ENCODE measurements at places on chromosomes 13 and 19.
A peak's percentile ranks its signal among the peaks of the same experiment; 100 is the strongest.

DNA sequence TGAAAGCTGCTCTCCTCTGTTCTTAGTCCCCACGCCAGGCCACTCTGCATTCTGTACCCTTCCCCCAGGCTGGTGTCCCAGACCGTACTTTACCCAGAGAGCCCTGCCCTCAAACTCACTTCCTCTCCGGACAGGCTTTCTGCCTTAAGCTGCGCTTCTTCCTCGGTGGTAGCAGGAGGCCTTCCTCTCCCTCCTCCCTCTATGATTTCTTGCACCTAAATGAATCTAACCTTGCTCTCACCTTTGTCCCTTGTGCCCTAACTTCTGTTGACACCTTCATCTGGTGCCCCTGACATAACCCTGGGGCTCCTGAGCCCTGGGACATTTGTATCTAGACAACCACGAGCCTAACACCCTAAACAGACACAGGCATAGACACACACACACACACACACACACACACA, 29.6 kb upstream of the CEACAM21 start:
- DNase-seq = no peak

- no peak for DNase-seq
Observed at GRCh38 chr13:102897371-102898138, 51.7 kb downstream of the ERCC5 start.

- no peak for DNase-seq
Observed at GRCh38 chr19:30802424-30803013, 430.3 kb downstream of the ZNF536 start.

- no peak for DNase-seq
Observed at GRCh38 chr13:80132741-80133601, 208.0 kb downstream of the SPRY2 start.

DNA sequence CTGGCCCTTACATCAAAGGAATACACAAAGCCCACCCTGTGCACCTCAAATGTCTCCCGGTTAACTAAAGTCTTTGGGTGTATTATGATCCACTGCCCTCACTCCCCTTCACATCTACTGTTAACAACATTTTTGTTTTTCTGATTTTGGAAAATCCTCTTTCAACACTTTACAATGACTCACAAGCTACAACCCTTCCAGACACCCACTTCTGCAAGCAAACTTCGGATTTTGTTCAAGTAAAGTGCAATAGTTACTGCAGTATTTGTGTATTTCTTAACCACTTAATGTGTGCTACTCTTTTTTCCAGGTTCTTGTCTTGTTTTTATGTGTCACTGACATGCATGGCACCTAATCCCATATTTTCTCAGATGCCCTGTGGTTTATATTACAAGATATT, 101.1 kb downstream of the EDNRB start:
- no peak for DNase-seq

DNA sequence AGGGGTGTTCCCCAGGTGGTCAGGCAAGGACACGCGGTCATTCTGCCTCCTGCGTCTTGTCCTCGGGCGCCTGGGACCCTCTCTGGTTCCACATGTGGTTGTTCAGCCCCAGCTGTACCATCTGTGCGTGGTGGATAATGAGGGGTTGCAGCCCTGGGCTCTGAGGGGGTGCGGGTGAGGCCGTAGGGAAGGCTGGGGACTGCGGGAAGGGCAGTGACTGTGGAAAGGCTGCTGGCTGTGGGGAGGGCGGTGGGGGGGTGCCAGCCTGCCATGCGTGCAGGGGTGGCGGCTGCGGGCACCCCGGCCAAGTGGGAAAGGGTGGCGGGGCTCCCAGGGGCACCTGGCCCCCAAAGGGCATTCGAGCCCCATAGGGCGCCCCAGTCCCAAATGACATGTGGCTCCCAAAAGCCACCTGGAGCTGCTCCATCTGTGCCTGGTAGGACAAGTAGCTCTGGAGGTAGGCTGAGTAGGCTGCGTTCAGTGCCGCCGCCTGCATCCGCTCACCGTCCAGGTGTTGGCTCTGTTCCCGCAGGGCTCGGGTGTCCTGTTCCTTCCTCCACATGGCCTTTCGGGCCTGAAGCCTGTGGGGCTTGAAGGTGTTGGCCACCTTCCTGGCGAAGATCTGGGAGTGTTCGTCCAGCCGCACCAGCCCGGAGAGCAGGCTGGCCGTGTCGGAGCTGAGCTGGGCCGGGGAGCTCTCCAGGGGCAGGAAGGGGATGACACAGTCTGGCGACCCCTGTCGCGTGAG, 15.1 kb downstream of the TICAM1 start:
- DNase-seq = no peak

DNA sequence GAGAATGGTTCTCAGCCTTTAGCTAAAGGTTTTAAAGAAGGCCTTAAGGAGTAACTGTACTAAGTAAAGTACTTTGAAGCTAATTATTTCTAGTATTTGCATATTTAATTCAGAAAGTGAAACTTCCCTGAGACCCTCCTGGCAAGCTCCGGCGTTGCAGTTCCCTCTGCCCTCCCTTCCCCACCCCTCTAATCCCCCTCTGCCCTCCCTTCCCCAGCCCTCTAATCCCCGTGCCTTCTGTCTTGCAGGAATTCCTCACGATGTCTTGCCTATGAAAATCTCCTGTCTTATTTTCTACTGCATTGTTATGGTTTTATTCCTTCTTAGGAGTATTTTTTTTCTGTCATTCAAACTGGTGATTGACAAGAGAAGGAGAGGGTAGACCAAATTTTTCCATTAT, 236.9 kb downstream of the COL4A1 start:
- no peak for DNase-seq

GRCh38 chr13:80559944-80560343, 219.0 kb upstream of the SPRY2 start:
- DNase-seq = no peak

DNA sequence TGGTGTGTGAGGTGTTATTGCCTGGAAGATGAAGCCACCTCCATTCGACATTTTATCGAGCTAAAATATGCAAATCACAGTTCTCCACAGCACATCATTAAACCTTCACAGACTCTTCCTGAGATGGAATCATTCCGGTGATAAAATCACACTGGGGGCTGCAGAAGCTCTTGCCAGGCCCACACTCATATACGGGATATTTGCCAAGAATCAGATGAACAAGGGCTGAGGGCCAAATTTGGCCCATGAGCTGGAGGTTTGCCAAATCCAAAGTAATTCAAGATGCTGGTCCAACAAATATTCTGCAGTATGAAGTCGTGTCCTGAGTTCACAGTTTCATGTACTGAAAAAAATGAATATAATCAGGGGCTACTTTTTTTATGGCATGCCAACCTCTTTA, 16.7 kb upstream of the RXFP2 start:
- peak; percentile 63 for DNase-seq

DNA sequence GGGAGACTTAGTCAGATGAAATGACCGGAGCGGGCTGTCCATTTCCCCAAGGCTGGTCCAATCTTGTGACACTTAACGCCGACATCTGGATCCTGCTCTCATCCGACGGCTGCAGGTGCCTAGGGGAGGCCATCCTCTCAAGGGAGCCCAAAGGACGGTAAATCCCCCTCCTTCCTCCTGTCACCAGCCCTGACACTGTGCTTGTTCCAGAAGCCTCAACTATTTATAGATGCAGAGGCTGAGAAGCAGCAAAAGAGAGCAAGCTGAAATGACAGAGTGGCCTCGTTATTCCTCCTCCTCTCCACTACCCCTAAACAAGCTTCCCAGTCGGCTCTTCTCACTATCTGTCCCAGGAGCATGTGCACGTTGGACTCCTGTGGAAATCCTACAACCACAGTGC, 533.7 kb downstream of the LIG4 start:
- DNase-seq = no peak

DNA sequence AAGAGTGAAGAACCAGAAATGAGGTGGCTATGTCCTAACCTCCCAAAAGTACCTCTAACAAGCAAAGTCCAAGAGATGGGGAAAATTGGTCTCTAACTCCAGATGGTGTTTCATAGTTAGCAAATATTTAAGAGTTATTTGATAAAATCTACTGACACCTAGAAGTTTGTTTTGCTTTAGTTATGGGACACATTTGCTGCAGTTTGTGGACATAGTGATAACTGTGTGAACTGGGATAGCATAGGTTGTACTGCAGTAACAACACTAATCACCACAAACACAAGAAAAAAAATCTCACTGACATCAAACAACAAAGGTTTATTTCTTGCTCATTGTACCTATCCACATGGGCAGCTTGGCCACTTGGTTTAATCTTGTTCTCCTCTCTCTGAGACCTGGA, 965.0 kb upstream of the SPRY2 start:
- DNase-seq = no peak

DNA sequence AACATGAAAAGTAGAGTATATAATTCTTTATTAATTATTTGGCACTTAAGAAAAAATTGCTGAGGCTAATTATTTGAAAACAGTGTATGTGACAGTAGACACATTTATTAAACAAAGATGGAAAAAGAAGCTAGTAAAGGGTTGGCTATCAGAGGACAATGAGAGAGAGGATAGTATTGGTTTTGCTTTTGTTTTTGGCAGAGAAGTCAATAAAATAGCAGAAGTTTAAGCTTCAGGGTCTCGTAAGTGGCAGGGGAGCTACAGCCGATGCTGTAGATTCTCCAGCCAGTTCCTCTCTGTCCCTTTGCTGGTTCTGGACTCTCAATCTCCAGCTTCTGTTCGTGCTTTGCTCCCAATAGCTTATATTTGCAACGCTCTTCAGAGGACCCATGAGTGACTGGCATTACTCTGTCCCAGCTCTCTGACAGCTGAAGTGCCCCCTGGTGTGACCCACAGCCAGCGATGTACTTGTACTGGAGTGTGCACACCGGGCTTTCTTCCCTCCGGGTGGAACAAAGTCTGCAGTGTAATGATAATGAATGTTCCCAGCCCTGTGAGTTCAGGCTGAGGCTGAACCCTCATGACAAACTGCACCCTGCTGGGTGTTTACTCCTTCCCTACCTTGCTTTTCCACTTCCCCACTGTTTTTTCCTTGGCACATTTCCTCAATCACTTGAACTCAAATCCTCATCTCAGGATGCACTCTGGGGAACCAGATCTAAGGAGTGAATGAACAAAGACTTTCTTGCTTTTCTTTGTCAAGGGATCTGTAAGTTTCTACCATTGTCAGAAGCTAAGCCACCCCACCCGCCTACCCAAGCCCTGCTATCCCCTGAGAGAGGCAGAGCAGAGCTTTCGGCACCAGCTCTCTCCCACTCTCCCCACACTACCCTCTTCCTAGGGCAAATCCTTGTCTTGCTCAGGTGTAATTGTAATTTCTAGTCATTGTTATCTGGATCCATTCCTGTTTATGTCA, 254.8 kb downstream of the LHFPL6 start:
- DNase-seq = no peak

GRCh38 chr13:104315606-104316005, 1249.4 kb upstream of the SLC10A2 start:
- no peak for DNase-seq

- no peak for DNase-seq
Observed at GRCh38 chr19:12994701-12995595, at the start of gene NFIX. Gene NFIX, plus strand, starts transcription at chr19:12995475. Its CDS starts 363 bp downstream, at chr19:12995838.

- DNase-seq = no peak
Observed at GRCh38 chr19:45924891-45925447, 10.4 kb upstream of the NANOS2 start.

- no peak for DNase-seq
Observed at GRCh38 chr19:58498316-58499020, 13.3 kb downstream of the SLC27A5 start.

DNA sequence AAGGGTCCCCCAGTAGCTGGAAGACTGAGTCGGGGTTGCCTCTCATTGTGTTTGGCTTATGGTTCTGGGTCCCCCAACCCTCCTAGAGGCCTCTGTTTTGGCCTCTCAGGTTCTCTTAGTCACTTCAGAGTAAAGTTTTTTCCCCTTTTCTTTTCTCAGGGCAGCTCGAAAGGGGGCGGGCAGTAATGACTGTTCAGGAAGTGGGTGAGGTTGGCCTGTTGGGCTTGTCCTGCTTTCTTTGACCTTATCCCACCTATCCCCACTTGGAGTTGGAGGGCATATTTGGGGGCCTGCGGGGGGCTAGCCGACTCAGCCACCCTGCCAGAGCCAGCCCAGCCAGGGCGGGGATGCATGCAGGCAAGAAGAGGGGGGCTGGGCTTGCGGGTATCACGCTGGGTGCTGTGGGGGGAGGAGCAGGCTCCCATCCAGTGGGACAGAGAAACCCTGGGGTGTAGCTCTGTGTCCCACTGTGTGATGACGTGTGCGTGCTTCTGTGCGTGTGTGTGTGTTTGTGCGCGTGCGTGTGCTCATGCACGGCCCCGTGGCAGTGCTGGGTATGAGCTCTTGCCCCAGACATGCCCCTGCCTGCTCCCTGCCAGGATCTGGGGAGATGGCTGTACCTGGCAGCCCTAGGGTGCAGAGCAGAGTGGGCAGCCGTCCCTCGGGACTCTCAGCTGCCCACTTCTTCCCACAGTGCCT, 1.4 kb downstream of the CIC start:
- DNase-seq = no peak

Measured in DMS79 (cell line).